ENCODE measurements at places on chromosomes 12 and 14.

DNA sequence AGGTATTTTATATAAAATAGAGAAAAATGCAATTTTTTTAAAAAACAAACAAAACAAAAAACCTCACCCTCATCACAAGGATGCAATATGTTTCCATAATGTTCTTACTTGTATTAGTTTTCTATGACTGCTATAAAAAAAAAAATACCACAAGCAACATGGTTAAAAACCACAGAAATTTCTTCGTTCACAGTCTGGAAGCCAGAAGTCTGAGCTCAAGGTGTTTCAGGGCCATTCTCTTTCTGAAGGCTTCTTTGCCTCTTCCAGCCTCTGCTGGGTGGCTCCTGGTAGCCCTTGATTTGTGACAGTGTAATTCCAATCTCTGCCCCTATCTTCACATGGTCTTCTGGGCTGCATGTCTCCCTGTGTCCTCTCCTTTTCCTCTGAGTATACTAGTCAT lies 21.5 kb upstream of the SSTR1 start:
- DNase-seq, result no peak

DNA sequence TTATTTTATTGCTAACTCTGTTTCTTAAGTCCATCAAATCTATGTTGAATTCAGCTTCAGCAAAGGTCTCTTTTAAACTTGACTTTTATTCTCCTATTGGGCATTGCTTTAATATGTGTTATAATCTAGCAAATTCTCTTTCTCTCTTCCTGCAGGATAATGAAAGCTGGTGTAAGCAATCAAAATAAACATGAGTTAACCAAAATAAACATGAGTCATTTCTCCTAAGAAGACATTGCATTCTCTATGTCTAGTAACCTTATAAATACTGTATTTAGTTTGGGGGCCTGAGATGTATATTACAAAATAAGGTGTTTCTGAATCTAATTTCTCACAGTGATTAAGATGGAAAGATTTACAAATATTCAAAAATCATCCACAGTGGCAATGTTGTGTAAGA lies 739.1 kb upstream of the ATXN7L3B start:
- DNase-seq, result no peak

DNA sequence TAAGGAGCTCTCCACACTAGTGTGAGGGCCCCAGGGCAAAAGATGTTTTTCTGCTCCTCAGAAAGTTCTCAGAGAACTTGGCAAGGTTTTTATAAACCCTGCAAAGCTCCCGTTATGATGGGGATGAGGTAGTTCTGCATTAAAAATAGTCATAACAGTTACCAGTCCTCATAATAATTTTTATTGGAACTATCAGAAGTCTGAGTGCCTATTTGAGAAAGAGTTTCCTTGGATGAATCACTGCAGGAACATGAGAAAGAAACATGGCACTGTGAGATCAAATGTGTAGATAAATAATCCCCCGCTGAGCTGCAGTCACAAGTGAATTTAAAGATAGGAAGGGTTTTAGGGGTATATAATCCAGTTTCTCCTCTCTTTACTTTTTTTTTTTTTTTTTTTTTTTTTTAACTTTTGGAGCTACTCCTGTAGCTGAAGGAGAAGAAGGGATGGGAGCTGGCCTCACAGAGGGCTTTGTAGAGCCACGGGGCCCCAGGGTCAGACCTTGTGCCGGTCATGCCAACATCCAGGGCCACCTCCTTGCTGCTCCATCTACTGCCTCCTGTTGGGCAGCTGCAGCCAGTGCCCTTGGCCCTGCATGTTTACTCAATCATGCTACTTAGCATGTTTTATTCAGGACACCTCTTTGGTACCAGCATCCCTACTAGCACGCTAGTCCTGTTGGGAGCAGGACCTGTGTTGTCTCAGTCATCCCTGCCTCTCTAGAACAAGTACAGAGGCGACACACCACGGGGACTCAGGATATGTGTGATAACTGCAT lies 39.5 kb downstream of the EVL start:
- no peak for DNase-seq

- no peak for DNase-seq
Observed at GRCh38 chr14:67523764-67524633, 9.1 kb upstream of the PLEKHH1 start.

GRCh38 chr12:70724444-70724843 lies 87.2 kb upstream of the PTPRB start:
- no peak for DNase-seq

DNA sequence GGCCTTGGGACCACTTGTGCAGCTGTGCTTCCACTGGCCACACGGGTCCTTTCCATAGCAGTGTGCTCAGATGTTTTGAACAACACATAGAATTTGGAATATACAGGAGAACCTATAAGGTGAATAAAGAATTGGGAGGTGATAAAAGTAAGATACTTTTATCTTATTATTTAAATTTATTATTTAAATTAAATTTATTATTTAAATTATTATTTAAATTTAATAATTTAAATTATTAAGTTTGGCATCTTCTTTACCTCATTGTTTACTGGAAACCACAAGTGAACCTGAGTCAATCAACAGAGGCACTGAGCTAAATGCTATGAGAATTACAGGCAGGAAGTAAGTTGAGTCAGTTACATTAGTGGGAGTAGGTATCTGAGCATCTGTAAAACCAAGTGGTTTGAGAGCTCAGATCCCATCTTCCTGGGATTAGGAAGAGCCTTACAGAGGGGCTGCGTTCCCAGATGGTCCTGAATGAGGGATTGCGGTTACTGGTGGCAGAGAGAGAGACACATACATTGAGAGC lies 103.1 kb downstream of the ESR2 start:
- no peak for DNase-seq

GRCh38 chr12:71220260-71220659 lies 62.5 kb upstream of the TSPAN8 start:
- no peak for DNase-seq

Data from activated CD4-positive, alpha-beta T cell treated with anti-CD3 and anti-CD28 coated beads, Interleukin-2, amount 50 U/mL, for 1 hour (primary cell).